Gastroesophageal sphincter (tissue), 4 donors: ENCODE measurements at places on chromosomes 11 and 22.
A peak's percentile ranks its signal among the peaks of the same experiment; 100 is the strongest.

- H3K4me3 ChIP-seq, result peak overlapping the region; percentile 96
- ATAC-seq, result peak; percentile 29
- H3K36me3 ChIP-seq, result no peaks in the 10 kb centered on the region
- peak overlapping the region; percentile 98 for H3K27ac ChIP-seq
- H3K27me3 ChIP-seq, result no peaks in the 10 kb centered on the region
Measured at GRCh38 chr11:68843703-68844312, 2.1 kb upstream of the CPT1A start.

- ATAC-seq, result no peak
- H3K27ac ChIP-seq, result no peak overlapping the region
- H3K4me1 ChIP-seq, result no peaks in the 10 kb centered on the region
- H3K36me3 ChIP-seq, result no peaks in the 10 kb centered on the region
Measured at GRCh38 chr22:38781033-38781432, 12.9 kb downstream of the DNAL4 start.

DNA sequence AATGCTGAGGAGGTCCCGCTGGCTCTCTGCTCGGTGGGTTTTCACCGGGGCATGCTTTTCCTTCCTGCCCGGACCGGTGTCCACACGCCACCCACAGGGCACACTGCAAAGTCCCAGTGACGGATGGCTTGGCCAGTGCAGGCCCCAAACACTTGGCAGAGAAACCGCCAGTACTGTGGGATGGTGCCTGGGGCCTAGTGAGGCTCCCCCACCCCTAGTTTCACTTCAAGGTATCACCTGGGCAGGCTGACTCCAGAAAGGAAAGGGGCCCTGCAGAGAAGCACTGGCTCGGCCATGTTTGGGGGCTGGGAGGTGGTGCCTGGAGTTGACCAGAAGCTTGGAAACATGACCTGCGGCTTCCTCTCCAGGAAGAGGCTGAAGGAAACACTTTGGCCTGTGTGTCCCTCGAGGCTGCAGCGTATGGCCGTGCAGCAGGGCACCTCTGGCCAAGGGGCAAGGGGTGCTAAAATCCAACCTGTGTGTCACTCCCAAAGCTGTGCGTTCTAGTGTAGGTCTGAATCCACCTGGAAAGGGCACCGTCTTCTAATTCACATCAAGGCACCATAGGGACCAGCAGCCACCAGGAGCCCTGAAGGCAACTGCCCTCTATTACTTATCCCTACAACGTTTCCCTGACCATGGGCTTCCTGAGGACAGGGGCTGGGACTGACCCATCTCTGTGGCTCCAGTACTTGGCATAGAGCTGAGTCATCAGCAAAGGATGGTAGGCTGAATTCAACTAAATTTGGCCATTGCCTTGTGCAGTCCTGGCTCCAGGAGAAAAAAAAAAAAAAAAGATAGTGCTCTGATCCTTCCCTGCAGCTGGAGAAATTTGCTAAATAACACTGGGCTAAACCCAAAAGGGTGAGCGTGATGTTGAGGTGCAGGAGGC lies 22.6 kb downstream of the TPBGL start:
- H3K27me3 ChIP-seq, result no peaks in the 10 kb centered on the region
- peaks cover 35% of the 10 kb centered on the region for H3K36me3 ChIP-seq
- no peak overlapping the region for H3K4me3 ChIP-seq
- ATAC-seq, result no peak
- H3K27ac ChIP-seq, result no peak overlapping the region

- no peak overlapping the region for H3K4me3 ChIP-seq
- peaks cover 13% of the 10 kb centered on the region for H3K4me1 ChIP-seq
- no peaks in the 10 kb centered on the region for H3K36me3 ChIP-seq
- no peaks in the 10 kb centered on the region for H3K27me3 ChIP-seq
- ATAC-seq, result no peak
Measured at GRCh38 chr11:67608486-67608885, 1.8 kb downstream of the NDUFV1 start.

DNA sequence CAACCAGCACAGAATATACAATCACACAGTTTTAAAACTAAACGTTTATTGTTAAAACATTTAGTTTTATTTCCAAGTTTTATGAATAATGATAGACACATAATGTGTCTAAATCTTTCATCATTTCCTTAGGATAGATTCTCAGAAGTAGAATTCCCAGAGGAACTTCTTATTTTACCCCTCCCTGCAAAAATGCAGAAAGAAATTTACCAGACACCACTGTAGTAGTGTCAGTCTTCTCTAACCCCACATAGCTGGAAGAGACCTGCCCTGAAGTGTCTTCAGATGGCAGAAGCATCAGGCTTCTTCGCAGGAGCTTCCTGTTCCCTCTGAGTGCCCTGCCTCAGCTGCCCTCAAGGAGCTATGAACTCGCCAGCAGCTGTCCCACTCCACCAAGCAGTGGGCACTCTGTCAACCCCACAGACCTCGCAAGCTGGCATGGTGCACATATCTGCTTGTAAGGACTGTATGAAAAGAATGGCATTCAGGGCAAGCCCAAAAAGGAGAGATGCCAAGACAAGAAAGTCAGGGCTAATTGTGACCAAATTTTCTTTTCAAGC lies 28.5 kb upstream of the PAK1 start:
- H3K36me3 ChIP-seq, result no peaks in the 10 kb centered on the region
- no peaks in the 10 kb centered on the region for H3K27me3 ChIP-seq
- no peak overlapping the region for H3K4me3 ChIP-seq

- H3K36me3 ChIP-seq, result no peaks in the 10 kb centered on the region
- H3K4me3 ChIP-seq, result no peak overlapping the region
- no peaks in the 10 kb centered on the region for H3K27me3 ChIP-seq
Measured at GRCh38 chr11:8720868-8721608, 38.4 kb downstream of the RPL27A start.
